Stimulated activated CD8-positive, alpha-beta memory T cell treated with anti-CD3 and anti-CD28 coated beads, Interleukin-7, amount 100 ng/mL, for 48 hours (primary cell): ENCODE measurements at places on chromosomes 3 and 15.
A peak's percentile ranks its signal among the peaks of the same experiment; 100 is the strongest.

DNA sequence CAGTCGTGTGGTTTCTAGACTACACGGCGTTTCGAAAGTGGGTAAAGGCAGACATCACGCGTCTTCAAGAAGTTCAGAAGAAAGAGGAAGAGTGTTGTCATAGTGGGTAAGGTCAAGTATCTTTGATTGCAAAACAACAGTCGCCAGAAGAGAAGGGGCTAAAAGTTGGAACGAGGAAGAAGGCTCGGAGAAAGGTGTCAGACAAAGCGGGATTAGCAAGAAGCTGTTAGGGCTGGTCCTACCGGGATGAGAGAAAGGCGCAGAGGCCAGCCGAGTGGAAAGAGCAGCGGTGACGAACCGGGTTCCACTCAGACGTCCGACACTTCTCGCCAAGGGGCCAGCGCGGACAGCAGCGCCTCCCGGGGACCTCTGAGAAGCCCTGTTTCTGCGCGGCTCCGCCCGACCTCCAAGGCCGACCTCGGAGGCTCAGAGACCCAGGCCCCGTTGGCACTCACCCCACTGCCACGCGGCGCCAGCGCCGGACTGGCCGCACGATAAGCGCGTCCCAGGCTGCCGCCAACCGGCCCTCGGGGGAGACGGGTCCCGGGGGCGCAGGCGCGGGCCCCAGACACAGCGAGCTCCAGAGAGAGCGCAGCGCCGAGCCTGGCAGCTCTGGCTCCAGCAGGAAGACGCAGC is 436 bp downstream of the ADPGK start:
- peak; percentile 29 for DNase-seq

- no peak for DNase-seq
Measured at GRCh38 chr3:25582242-25582641, 82.5 kb downstream of the TOP2B start.

- DNase-seq = no peak
Measured at GRCh38 chr3:31589228-31589627, 56.5 kb downstream of the STT3B start.

GRCh38 chr15:57064033-57064432 is 145.6 kb downstream of the TCF12 start:
- DNase-seq = no peak

GRCh38 chr3:37640636-37641375 is 220.9 kb upstream of the CTDSPL start:
- DNase-seq = no peak

- DNase-seq = no peak
Measured at GRCh38 chr3:9097495-9097894, 134.2 kb upstream of the RAD18 start.

DNA sequence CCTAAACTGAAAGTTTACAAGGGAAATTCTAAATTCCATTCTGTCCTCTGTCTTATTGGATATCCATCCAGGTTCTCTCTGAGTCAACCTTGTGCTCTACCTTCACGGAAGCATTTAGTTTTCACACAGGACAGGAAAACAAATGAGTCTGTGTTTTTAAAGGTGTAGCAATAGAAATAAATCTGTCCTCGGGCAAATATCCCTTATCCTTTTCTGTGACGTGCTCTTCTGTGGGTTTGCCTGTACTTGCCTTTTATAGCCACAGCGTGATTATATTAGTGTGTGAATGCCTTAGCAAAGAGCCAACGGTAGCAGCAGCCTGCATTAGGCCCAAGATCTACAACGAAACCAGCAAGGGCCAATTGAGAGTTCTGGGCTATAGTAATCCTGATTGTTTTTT is 127.2 kb upstream of the PLSCR5 start:
- no peak for DNase-seq

DNA sequence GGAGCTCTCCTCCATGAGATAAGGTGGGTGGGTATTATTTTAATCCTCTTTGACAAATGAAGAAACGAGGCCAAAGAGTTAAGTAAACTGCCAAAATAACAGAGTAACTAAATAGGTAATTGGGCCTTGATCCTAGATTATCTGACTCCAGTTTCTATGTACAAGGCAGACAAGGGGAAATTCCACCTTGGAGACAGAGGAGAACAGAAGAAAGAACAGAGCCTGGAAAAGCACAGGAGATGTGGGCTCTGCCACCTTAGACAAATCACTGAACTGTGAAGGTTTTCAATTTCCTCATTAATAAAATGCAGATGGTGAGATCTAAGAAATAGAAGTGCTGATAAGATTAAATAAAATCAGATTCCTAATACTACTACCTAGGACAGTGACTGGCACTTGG is 310.2 kb upstream of the TLE3 start:
- no peak for DNase-seq

DNA sequence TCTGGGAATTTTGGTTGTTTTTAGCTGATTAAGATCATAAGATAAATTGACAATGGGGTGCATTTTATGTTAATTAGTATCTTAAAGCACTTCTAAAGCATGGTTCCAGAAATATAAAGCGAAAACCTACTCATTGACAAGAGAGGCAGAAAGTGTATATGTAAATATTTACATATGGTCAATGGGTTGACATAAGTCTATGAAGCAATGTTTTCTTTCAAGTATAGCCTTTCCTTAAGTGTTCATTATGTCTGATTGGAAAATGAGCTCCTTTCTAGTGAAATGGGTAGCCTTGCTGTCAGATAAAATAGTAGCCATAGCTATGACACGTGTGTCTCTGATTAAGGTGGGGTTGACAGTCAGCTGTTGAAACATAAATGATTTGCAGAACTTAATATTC is 365.2 kb upstream of the AGTR1 start:
- no peak for DNase-seq

DNA sequence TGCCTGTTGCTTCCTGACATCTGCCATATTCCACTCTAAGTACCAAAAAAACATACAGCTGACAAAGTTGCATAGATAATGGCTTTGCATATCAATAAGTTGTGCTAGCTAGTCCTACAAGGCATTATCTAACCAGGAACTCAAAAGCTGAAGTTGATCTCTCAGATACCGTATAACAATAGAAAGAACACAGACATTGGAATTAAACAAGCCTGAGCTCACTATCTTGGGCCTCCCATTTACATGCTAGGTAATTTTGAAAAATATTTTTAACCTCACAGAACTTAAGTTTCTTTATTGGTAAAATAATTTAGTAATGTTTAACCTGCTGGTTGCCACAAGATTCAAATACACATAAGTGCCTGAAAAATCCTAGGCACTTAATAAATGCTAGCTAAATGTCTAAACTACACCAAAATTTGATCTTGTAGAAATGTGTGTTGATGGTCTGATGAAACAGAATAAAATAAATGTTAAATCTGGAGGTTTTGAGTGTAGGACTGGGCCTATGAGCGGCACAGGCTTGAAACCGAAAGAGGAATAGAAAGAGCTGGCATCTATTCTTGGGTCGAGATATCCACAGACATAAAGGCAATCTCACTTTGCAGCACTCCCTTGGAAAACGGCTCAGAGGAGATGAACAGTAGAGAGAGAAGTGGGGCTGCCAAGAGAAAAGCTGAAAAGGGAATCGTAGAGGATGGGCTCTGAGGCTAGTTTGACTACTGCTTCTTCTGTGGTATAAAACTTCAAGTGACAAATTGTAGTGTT is 29.9 kb upstream of the TTC14 start:
- DNase-seq = no peak

GRCh38 chr3:81048058-81048665 is 713.3 kb downstream of the GBE1 start:
- DNase-seq = no peak

DNA sequence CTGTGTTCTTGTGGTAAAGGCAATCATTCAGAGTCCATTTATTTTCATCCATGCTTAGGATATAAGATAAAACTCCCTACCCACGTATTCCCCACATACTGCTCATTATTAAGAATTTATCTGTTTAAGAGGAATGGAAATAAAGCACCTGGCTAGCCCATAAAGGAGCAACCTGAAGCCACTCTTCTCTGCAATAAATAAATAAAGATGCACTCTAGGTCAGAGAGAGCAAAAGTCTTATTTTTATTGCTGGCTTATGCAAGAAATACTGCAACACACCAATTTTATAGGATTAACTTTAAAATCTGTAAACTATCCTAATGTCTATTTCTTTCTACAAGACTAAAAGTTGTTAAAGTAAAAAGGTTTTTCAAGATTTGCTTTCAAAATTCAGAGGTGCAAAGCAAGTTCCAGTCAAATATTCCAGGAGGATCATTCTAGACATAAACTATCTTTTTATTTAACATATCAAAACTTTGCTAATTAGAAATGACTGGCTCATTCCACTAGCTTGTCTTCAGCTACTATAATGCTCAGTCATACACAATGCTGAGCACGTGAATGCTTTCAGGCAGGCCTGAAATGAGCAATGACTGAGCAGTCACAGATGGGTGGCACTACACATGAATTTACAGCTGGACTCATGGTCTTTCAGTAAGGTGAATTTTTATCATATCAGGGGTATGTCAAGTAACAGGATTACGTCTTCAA is 7.1 kb downstream of the TJP1 start:
- DNase-seq = no peak

- no peak for DNase-seq
Measured at GRCh38 chr3:46080969-46081345, 53.7 kb upstream of the XCR1 start.

GRCh38 chr15:80893777-80894176 is 95.8 kb downstream of the MESD start:
- DNase-seq = no peak

DNA sequence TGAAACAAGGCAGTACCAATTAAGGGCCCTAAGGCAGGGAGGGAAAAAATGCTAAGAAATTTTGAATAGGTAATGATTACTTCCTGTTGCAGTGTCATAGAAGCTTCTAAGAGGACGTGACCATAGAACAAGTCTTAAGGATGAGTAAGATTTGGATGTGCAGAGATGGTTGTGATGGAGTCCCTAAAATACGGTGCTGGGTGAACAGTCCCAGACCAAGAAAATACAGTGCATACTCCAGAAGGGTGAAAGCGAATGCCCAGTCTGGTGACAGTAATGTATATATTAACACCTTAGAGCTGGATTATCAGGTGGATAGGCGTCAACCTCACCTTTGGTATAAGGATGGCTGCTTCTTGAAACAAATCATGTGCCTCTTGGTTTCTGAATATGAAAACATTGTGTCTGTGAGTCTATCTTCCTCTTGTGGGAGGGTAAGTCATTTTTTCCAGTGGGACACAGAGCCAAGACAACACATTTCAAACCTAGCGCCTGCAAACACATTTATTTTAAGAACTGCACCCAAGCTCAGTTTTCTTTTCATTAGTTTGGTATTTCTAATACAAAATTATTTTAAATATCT is 101.2 kb upstream of the TP63 start:
- DNase-seq = no peak

DNA sequence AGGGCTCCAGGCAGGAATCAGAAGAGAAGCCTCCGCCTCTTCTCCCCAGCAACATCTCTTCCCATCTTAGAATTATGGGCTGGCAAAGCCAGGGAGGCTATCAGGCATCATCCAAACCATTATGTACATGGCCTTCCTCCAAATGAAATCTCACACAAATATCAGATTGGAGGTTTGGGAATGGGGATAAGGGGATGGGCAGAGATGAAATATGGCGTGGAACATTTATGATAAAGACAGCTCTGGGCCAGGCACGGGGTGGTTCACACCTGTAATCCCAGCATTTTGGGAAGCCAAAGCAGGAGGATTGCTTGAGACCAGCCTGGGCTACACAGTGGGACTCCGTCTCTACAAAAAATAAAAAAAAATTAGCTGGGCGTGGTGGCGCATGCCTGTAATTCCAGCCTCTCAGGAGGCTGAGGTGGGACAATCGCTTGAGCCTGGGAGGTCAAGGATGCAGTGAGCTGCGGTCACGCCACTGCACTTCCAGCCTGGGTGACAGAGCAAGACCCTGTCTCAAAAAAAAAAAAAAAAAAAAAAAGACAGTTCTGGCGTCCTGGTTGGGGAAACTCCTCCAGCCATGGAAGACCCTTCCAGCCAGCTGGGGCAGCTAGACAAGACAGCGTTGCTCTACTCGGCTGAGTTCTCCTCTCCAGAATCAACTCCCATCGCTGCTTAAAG is 36.6 kb downstream of the CPN2 start:
- DNase-seq = no peak

- no peak for DNase-seq
Measured at GRCh38 chr3:41881233-41881821, 80.6 kb downstream of the ULK4 start.

- no peak for DNase-seq
Measured at GRCh38 chr15:61364871-61365270, 135.8 kb upstream of the RORA start.

DNA sequence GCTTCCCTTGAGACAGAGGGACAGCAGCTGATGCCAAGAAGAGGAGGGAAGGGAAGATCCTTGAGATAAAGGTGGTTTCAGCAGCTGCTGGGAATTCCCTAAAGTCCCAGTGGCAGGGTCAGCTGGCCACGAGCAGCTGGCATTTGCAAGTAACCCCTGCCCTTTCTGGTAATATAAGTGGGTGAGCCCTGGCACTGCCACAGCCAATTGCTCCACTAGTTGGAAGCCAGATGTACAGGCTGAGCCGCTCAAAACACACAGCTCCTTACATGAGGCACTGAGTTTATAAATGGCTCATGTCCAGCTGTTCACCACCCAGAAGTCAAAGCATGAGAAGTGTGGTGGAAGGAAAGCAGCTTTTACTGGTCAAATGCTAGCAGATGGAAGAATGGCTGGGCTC is 35.4 kb downstream of the PRR20G start:
- DNase-seq = no peak

GRCh38 chr3:30017901-30018300 is 588.5 kb upstream of the TGFBR2 start:
- DNase-seq = no peak

GRCh38 chr3:45215466-45215865 is 10.6 kb downstream of the TMEM158 start:
- no peak for DNase-seq

- DNase-seq = no peak
Measured at GRCh38 chr3:139839659-139840058, 95.3 kb upstream of the CLSTN2 start.

GRCh38 chr15:78850941-78851755 is 21.5 kb upstream of the MORF4L1 start:
- DNase-seq = no peak

DNA sequence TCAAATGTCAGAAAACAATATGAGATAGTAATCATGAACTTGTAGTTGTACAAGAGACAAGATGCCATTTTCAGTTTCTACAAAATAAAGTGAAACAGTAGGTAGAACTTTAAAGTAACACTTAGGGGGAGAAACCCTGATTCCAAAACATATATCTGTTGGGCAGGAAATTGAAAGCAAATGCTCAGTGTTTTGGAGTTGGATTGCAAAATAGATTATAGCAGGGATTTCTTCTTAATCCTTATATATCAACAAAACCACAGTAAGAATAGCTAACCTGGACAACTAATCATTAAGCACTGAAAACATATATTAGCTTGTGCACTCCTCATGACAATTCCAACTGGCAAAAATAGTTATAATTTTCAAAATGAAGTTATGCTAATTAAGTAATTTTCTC is 46.9 kb downstream of the COMMD2 start:
- DNase-seq = no peak

GRCh38 chr3:194095464-194095863 is 40.5 kb upstream of the HES1 start:
- no peak for DNase-seq

- DNase-seq = no peak
Measured at GRCh38 chr3:178297740-178298139, 238.5 kb upstream of the KCNMB2 start.

GRCh38 chr15:91348752-91349500 is 248.9 kb downstream of the SV2B start:
- no peak for DNase-seq
